ENCODE measurements at places on chromosomes 5 and 9. TPM values are rescaled to one million over a fixed set of nuclear protein-coding genes. Genes with fewer than 3 reads are reported as not detected.

The FAM153A gene
- total RNA-seq: not detected

The TRAPPC13 gene
- 17.2 TPM for total RNA-seq

The PCDHGA6 gene
- 4.2 TPM for total RNA-seq

The TUT7 gene
- 24.0 TPM for total RNA-seq

The DOCK2 gene
- total RNA-seq: 13.6 TPM

The GFI1B gene
- 1.0 TPM for total RNA-seq

The PARP8 gene
- 12.0 TPM for total RNA-seq

The HSPB3 gene
- 151 TPM for total RNA-seq

The TRIM7 gene
- 9.9 TPM for total RNA-seq

The DPYSL3 gene
- total RNA-seq: 109 TPM

The TTC1 gene
- 25.6 TPM for total RNA-seq

The ATP10B gene
- under 0.01 TPM for total RNA-seq

The OLFML2A gene
- total RNA-seq: 65.8 TPM

The CHSY3 gene
- total RNA-seq: 12.5 TPM

The UGCG gene
- total RNA-seq: 42.3 TPM

The PLPPR1 gene
- total RNA-seq: 6.3 TPM

The AGXT2 gene
- not detected for total RNA-seq

The SETD9 gene
- 5.7 TPM for total RNA-seq

The CARTPT gene
- not detected for total RNA-seq

The ABO gene
- under 0.01 TPM for total RNA-seq

The TRIM36 gene
- 2.6 TPM for total RNA-seq

The FAT2 gene
- under 0.01 TPM for total RNA-seq

The SPATA31A7 gene
- total RNA-seq: not detected

The IFNE gene
- total RNA-seq: not detected

The CFAP157 gene
- not detected for total RNA-seq

The NR5A1 gene
- total RNA-seq: not detected

The CANX gene
- total RNA-seq: 259 TPM

The LRRC70 gene
- total RNA-seq: 5.7 TPM

The RAPGEF1 gene
- 19.8 TPM for total RNA-seq

The PCDHGA4 gene
- total RNA-seq: 1.0 TPM

The GRIN3A gene
- 0.52 TPM for total RNA-seq

The RASGRF2 gene
- total RNA-seq: 1.0 TPM

The PCDHB7 gene
- total RNA-seq: 2.1 TPM

The SLC24A2 gene
- 0.52 TPM for total RNA-seq

The GTF2H2 gene
- total RNA-seq: 21.9 TPM

The SCGB3A2 gene
- not detected for total RNA-seq

The TNFSF15 gene
- 0.52 TPM for total RNA-seq

The ELAVL2 gene
- total RNA-seq: 3.1 TPM

The LHX2 gene
- under 0.01 TPM for total RNA-seq

The ANKRD18A gene
- total RNA-seq: under 0.01 TPM

The ENC1 gene
- total RNA-seq: 35.5 TPM

The SLC6A19 gene
- under 0.01 TPM for total RNA-seq

The TERT gene
- not detected for total RNA-seq

The PCDHB3 gene
- total RNA-seq: 1.6 TPM

The PROB1 gene
- total RNA-seq: 23.5 TPM

The LECT2 gene
- total RNA-seq: not detected

Data from skeletal muscle tissue (tissue), 5 donors.